ENCODE measurements at places on chromosomes 11 and 22.

GRCh38 chr11:36308577-36308976, 12.5 kb downstream of the PRR5L start:
- no peak for DNase-seq

DNA sequence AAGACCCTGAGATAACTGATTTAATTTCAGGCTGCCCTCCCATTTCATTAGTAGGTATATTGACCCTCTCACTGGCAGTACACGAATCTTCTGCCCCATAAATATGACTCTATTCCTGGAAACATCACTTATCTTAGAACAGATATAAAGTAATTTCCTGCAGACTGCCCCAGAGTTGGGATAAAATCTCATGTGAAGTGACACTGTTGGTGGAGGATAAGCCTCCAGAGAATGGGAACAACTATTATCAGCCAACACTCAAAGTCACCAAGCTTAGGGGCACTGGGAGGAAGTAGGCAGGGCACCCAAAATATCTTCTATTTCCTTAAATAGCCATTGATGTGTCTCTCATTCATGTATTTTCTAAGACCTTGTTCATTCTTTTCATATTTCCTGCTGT, 8.2 kb downstream of the OR51B5 start:
- DNase-seq: no peak

DNA sequence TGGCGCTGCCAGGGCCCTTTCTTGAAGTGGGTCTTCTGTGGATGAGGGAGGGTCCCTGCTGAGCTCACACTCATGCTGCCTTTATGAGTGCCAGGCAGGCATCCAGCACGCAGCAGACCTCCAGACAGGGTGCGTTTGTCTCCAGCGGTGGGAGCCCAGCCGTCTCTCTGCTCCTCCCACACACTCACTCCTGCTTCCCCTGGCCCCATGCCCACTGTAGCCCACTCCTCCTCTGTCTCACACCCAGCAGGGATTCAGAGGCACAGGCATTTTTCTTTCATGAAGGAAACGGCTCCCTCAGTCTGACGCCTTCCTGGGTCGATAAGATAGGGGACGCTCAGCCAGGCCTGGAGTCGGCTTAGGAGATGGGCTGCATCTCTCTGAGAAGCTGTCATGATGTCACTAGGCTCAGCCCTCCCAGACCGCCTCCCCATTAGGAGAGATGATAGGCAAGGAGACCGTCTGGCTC, 183.9 kb upstream of the NCAM1 start:
- DNase-seq: no peak

GRCh38 chr11:32348502-32348901, 86.8 kb downstream of the WT1 start:
- DNase-seq: no peak

DNA sequence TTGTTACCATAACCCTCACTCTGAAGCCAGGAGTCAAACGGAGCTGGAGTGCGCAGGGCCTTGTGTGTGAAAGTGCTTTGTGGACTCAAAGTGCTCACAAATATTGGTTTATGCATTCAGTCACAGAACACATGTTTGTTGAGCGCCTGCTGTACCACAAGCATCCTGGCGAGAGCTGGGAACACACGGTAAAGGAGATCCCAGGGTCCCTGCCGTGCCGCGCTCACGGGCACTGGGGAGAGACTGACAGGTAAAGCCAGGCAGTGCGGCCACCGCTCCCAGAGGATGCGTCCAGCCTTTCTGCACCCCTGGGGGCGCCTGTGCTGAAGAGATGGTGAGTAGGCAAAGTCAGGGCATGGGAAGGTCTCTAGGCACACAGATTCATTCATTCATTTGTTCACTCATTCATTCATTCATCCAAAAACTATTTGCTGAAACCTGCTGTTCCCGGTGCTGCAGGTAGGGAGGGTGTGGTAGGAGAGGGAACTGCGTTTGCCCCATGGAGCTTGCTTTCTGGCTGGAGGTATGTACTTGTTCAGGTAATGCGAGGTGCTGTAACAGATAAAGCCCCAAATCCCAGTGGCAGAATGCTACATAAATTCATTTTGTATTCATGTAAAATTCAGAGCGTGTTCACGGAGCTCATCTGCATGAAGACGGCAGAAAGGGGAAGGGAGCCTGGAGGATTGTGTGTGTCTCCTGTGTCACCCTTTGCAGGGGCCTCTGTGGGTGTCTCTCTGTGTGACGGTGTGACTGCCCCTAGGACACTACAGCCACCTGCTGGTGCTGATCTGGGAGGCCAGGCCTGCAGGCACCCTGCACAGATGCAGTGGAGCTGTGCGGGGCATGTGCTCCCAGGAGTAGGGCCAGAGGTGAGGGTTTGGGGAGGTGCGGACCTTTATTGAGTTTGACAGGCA, 167.0 kb upstream of the B3GAT1 start:
- no peak for DNase-seq

DNA sequence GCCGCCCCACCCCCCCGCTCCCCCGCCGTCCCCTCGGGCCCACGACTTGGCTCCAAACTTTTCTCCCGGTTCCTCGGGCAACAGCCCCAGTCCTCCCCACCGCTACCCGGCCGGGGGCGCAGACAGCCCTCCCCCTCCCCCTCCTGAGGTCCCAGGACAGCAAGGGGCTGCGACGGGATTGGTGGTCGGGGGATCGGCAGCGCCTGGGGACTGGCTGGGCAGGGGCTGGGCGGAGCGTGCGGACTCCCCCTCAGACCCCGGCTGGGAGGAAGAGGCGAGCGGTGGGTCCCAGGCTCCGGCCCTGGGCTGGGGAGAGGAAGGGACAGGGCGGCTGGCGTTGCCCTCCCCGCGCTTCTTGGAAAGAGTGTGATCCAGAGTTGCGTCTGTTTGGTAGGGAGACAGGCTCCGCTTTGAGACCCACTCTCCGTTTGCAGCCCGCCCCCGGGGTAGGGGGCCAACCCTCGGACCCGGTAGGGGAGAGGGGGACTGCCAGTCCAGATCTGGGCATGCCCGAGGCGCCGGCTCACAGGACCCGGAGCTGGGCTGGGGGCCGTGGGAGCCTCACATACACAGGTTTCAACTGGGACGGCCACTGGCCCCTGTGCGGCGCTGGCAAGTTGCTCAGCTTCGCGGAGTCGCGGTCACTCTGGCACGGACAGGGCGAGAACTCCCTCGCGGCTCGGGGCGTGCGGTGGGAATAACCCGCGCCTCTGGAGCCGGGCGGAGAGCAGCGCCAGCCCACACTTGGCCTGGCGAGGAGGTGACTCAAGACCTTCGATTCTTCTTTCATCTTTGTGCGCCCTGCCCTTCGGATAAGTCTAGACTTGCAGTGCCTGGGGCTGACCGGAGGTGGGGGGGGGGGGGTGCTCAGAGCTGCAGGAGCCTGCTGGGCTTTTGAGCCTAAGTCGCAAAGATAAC, 999 bp downstream of the TSKU start:
- DNase-seq: no peak

DNA sequence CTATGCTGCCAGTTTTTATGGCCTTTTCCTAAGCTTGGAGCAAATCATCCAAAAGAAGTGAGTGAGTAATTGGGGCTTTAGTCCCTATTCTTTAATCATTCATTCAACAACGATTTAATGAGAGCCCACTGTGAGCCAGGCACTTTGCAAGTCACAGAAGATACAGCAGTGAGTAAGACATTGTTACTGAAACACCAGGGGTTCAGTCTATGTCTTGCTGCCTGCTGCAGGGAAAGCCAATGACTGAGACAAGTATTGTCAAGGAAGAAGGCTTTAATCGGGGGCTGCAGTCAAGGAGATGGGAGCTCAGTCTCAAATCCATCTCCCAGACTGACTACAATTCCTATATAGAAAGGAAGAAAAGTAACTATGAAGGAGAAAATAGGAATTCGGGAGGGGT, 228.3 kb downstream of the FAM181B start:
- DNase-seq: no peak

DNA sequence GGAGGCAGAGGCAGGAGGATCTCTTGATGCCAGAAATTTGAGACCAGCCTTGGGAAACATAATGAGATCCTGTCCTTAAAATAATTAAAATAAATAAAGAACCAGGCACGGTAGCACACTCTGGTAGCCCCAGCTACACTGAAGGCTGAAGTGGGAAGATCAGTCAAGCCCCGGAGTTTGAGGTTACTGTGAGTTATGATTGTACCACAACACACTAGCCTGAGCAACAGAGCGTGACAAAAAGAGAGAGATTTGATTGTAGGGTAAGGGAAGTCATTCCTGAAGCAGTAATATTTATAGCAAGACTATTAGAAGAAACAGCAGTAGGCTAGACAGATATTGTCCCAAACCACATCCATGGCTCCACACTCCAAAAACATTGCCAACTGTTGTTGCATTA, 1408.4 kb upstream of the TENM4 start:
- no peak for DNase-seq

GRCh38 chr11:63997104-63997700, 11.0 kb downstream of the OTUB1 start:
- DNase-seq: no peak

DNA sequence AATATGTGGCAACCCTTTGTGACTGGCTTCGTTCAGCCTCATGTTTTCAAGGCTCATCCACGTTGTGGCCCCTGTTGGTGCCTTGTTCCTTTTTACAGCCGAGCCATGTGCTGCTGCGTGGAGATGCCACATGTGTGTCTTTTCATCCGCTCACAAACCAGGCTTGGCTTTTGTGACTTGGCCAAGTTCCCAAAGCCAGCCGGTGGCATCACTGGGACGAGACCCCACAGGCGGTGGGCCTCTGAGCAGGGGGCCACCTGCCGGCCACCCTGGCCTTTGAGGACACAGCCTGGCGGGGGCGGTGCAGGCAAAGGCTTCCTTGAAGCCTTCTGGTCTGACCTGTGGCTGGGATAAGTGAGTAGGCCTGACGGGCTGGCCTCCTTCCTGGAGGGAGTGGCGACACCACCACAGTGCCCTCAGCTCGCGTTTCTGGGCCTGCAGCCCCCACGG, 10.5 kb downstream of the GRK2 start:
- DNase-seq: no peak

Data from effector CD8-positive, alpha-beta T cell (primary cell).